ENCODE measurements at places on chromosomes 5 and 9.

DNA sequence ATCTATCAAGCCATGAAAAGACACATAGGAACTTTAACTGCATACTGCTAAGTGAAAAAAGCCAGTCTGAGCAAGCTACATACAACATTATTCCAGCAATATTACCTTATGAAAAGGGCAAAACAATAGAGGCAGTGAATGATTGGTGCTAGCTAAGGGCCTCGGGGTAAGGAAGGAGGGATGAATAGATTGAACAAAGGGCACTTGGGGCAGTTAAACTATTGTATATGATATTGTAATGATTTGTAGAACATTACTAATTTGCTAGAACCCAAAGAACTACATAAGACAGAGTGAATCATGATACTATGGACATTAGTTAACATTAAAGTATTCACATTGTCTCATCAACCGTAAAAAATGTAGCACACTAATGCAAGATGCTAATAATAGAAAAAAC is 218.3 kb downstream of the FBXO4 start:
- no peak for DNase-seq

DNA sequence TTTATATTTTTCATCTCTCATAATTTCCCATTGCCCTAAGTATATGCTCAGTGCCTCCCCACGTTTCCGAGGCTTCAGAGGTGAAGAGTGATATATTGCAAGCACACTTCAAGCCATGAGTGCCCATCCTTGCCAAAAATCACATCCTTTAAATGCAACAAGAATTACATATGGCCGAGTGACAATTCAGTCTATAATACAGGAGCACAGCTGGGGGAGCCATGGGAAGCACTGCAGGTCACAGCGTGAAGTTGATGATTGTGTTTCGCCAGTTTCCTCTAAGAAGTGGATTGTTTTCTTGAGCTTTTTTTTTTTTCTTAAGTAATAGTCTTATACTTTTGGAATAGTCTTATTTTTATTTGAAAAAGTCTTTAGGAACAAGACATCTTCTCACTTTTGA is 61.1 kb downstream of the MTRR start:
- DNase-seq = no peak

- DNase-seq = no peak
Observed at GRCh38 chr5:88787856-88788255, 95.1 kb downstream of the MEF2C start.

DNA sequence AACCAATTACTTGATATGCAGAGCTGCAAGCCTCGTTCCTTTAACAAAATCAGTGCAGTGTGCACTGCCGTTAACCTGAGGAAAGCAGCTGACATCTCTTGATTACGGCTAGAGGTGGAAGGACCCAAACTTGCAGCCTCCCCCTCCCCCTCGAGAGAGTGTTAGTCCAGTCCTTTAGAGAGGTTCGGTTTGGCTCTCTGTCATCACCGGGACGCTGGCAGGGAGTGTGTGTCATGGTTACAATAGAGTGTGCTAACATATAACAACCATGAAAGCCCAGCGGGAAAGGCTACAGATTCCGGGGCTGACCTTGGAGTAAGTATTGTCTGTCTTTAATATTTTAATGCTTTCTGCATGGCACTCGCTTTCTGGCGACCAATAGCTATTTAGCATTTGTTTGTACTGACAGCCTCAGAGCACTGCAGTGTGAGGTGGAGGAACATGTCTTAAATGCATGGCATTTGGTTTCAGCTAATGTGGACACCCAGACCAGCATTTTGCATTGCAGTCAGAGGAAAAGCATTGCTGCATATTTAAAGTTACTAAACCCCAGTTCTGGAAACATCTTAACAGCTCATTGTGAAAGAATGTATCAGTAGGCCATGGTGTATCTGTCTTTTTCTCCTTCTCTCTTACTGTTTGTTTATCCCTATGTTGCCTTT is 237.5 kb downstream of the CD180 start:
- DNase-seq = no peak

GRCh38 chr9:81132318-81132717 is 557.0 kb downstream of the TLE1 start:
- no peak for DNase-seq

DNA sequence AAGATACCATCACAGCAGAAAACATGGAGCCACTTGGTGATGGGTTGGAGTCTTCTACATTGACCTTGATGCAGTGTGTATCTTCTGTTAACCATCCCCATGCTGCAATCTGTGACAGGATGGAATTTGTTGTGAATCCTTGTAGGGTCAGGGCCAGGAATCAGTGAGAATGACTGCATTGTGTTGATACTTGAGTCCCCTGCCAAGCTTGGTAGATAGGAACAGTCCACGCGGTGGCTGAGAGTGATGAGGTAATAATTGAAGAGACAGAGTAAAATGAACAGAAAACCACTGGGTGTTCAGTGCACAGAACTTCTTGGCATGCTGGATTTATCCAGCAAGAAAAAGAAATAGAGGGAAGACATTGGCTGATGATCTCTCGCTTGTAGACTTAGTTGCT is 217.5 kb downstream of the MAN2A1 start:
- DNase-seq = no peak

DNA sequence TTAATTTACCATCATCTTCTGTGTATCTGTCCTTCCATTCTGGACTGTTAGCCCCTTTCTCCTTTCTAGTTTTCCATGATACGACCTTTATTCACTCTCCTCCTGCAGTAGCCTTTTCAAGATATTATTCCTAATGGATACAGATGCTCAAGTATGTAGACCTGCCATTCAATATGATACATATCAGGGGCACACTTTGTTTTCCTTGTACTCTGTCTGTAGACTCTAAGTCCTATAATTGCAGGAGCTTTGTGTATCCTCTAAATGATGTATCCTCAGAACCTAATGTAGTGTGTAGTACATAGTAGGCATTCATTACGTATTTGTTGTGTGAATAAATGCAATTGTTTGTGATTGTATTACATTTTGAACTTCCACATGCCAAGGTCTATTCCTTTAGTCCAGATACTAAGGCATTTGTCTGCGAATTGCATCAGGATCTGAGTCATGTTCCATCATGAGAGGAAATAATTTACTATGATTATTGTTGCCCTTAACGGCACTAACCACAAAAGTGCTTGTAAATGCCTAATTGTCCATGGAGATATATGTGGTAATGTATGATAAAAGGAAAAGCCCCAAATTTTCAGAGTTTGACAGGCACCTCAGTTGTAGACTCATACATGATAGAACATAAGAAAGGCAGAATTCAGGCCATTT is 57.1 kb upstream of the IZUMO3 start:
- DNase-seq = no peak

DNA sequence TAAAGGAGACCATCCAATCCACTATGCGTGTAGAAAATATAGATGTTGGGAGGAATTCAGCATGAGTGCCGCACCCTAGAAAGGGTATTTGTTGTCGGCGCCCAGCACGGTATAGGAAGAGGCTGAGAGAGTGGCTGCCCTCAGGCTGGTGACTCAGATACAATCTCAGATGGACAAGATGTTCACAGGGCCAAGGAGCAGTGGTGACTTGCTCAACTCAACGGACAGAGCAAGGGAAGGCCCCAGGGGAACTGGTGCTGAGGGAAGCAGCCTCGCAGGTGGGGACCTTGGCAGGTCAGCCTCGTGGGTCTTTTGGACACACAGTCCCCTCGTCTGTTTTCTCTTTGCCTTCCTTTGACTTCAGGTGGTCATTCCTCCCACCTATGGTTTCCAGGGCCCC is 28.0 kb upstream of the IRX2 start:
- no peak for DNase-seq

DNA sequence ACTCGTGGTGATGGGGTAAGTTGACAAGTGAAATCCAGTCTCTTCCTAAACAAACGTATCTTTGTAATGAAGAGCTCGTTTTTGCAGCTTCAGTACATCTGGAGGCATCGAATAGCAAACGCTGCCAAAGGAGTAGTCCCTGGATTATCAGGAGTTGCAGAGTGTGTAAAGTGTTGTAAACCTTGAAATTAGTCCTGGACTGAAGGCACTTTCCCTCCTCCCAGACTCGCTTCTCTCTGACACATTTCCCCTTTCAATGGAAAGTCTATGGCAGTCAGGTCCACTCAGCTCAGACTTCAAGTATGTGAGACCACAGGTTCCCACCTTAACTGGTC is 1.5 kb upstream of the PBX3 start:
- DNase-seq = no peak

DNA sequence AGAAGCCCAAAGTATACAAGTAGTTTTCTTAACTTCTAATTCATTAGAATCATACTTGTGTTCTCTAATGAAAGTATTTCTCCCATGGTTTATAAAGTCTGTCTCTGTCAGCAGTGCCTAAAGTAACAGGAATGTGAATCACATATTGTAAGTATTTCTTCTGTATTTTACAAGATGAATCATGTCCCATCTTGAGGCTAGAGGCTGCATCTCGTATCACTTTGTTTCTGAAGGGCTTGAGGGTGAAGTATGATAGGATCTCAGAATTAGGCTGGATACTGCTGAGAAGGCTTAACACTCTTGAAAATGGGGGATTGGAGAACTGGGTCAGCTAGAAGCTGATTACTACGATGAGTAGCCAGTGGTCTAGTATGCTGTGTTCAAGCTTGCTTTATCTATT is 242.2 kb upstream of the ACTBL2 start:
- no peak for DNase-seq

DNA sequence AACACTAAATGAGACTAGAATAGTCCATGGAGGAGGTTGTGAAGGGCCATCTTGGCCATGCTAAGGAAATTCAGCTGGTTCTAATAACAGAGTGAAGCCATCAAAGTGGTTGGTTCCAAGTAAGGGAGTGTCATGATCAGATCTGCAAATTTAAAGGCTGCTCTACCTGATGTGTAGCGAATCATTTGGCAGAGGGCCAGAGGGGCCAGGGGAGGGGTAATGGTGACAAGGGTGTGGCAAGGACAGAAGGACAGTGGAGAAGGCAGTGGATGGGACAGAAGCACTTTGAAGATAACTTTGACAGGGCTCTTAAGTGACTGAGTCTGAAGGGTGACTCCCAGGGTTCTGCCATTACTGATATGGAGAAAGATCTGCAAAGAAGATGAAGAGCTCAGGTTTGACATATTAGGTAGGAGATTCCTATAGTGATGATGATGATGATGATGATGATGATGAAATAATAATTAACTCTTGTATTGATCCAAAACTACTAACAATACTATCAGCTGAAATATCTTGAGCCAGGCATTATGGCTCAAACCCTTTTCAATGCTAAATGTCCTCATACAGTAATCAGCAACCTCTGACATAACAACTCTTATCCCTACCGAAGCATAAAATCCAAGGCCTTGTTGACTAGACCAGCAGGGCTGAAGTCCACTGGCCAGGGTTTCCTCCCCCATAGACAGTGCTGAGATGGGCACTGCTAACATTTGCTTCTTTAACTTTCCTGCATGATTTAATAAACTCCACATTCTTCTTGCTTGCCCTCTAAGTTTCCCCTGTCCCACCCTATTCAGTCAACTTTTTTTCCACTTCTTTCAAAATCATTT is 20.0 kb downstream of the KIAA1191 start:
- no peak for DNase-seq

GRCh38 chr9:92980085-92980745 is 32.9 kb downstream of the FGD3 start:
- DNase-seq = no peak

- no peak for DNase-seq
Observed at GRCh38 chr5:22541037-22541436, 312.1 kb downstream of the CDH12 start.

- DNase-seq = no peak
Observed at GRCh38 chr9:132055756-132056155, 23.9 kb downstream of the MED27 start.

DNA sequence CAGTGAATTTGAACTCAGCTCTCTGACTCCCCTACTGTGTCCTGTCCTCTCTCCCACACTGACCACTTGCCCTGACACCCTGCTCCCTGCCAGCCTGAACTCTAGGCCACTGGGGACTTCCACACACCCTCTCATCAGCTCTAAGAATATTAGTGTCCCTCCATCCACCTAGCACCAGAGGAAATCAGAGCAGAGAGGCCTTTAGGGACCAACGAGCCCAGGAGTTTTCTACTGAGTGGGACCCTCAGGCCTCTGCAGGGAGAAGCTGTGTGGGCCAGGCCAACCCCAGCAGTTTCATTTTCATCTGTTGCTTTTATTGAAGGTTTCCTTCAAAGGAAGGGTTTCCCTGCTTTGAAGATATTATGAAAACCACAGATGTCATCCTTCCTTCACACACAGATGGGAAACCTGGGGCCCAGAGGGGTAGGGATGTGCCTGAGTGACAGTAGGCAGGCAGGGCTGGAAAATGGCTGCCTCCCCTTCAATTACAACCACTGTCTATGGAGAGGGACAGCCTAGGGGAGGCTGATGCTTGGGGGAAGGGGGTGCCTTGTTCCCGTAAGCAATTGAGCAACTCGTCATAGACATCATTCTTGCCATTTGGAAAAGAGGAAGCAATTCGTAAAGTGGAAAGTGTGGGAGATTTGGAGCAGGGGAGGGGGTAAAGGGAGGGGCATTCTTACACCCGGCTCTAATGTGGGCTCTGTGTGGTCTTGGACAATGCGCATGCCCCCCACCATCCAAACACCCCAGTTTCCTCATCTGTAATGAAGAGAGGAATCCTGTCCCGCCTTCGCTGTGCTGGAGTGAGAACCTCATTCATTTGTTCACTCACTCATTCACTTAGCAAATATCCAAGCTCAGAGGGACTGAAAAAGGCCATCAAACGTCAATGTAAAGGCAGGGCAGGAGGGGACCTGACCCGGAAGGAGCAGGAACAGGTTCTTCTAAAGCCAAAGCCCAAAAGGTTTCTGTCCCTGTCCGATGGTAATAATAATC is 3.9 kb downstream of the GLIPR2 start:
- peak; percentile 63 for DNase-seq

DNA sequence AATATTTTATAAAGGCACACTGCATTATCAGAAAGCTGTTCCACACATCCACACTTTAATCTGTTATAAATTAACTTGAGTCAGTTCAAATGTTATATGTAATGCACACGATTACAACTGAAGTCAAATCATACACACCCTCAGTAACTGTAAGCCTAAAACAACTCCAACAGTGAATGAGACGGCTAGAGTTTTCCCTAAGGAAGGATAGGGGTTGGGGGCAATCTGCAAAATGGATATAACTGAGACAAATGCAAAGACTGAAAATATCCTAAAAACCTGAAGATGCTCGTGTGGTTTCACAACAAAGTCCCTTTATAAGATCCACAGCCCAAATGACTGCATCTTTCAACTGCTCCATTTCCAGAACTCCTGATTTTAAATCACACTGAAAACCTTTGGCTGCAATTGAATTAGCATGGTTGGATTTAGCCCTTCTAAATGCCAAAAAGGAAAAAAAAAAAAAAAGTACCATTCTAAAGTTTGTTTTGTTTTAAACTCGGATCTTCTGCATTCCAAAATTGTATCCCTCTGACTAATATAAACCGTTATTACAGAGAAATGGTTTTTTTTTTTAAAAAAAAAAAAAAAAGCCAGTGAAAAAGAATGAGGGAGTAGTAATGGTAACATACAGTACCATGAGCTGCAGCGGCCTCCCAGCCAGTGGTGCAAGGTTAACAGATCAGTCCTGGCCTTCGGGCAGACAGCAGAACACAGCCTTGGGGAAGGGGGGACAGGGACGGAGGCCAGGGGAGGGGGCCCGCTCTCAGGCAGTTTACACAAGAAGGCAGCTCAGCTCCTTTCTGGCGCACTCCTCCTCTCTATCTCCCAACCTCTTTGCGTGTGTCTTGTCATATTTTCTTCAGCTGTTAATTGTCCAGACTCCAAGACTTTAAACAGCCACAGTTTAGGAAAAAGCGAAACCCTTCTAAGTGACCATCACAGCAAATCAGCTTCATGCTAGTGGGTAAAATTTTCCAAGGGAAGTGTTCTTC is 166.1 kb downstream of the BNC2 start:
- no peak for DNase-seq

- DNase-seq = no peak
Observed at GRCh38 chr5:77483682-77484081, 8.4 kb downstream of the WDR41 start.

- DNase-seq = no peak
Observed at GRCh38 chr5:170861917-170862766, at the start of gene RANBP17. TSS of gene RANBP17 (plus strand) at chr5:170862018.

Measured in activated CD8-positive, alpha-beta T cell treated with anti-CD3 and anti-CD28 coated beads for 36 hours (primary cell).